NCI-H1048 (cell line): ENCODE measurements at places on chromosomes 4 and X.

DNA sequence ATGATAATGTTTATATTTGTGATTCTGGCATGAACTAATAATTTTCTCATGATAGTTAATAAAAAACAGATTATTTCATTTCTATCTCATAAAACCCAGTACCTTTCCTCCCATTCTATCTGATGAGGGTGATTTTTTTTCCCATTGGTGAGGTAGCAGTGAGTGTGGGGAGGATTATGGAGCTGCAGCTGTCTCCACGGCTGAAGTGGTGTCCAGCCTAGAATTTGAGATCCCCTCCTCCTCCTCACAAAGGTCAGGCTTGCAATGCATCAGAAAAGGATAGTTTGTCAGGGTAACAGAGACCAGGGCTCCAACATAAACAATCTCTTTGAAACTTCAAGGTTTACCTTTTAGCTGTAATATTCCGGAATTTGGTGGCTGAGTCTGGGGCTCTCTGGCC lies 60.9 kb downstream of the C4orf51 start:
- no peak for DNase-seq

GRCh38 chr4:7410446-7410845 lies 24.3 kb downstream of the PSAPL1 start:
- no peak for DNase-seq

DNA sequence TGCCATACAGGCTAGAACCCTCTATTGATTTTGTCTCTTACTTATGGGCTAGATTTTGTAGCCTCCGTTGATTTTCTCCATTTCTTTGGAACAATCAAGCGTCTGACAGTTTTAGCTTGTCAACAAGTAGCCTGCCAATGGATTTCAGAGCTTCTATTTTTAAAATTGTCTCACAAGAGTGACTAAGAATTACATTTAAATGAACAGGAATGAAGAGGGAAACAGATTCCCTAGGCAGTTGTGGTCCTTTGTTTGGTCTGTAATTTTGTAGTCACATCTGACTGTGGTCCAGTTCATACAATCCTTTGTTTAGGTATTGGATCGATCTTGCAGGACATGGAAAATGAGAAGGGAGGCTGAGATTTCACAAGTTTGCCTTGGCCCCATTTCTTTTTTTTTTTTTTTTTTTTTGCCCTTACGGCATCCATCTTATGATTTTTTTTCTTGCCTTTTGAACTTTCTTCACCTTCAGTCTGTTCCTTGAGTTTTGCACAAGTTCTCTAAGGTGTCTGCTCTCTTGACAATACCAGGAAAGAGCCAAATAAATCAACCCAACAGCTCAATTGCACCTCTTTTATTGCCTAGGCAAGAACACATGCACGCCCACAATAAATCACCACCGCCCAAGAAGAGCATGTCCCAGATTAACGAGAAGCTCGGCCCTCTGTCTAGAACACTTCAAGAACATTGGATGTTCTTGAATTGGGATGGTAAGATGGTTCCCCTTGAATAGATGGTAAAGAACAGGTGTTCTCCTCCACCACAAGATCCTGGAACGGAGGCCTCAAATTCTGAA lies 86.5 kb upstream of the EGFL6 start:
- DNase-seq: no peak

GRCh38 chr4:113141901-113142346 lies 92.5 kb downstream of the ANK2 start:
- peak; percentile 75 for DNase-seq

DNA sequence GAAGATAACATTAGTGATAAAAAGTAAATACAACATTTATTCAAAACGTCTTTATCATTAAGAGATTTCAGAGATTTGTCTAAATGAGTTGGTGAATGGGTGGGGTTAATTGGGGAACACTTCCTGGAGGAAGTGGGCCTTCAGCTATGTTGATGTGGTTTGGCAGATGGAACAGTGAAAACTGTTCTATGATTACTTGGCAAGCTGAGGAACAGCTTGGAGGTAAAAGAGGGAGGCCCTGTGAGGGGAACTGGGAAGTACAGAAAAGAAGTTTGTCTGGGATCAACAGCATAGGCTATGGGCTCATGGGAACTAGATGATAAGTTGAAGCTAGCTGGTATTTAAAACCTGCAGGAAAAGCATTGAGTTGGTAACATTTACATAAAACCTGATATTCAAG lies 26.0 kb downstream of the OCRL start:
- no peak for DNase-seq

- no peak for DNase-seq
Observed at GRCh38 chr4:8041172-8041571, 101.5 kb upstream of the AFAP1 start.

DNA sequence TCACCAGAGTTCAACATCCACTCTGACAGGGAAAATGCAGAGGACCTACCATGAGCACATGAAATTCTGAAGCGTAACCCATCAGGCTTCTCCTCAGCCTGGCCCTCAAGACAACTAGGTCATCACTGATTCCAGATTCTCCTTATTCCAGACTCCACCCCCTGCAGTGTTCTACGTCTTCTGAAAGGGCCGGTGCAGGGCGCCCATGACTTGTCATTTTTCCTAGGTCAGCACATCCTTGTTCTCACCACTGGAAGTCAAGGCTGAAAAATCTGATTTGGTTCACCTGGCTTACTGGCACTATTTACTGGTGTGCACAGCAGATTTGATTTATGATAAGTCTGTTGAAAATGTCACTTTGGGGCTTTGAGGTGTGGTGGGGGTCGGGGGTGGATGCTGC lies 140.9 kb upstream of the KLF3 start:
- no peak for DNase-seq

GRCh38 chr4:110632506-110633357 lies 9.9 kb upstream of the PITX2 start:
- DNase-seq: no peak

GRCh38 chr4:162392946-162393345 lies 229.1 kb upstream of the FSTL5 start:
- no peak for DNase-seq

GRCh38 chrX:105017641-105018040 lies 202.9 kb downstream of the TEX13A start:
- no peak for DNase-seq

DNA sequence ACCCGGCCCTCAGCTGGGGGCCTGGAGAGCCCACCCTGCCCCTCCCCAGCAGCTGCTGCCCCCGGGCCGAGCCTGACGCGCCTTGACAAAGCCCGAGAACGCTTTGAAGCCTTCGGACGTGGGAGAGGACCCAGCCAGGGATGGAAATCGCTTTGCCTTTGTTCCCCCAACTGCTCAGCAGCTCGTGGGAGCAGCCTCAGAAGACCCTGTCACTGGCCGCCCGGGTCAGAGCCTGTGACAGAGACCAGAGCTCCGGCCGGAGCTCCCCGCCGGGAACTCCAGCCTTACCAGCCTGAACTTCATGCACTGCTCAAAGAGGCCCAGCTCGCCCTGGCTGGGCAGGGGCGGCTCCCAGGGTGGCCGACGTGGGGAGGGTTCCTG lies 2.6 kb upstream of the SLC6A8 start:
- DNase-seq: no peak

- no peak for DNase-seq
Observed at GRCh38 chr4:58093352-58093751, 983.2 kb upstream of the IGFBP7 start.

GRCh38 chrX:53718073-53718472 lies 31.6 kb upstream of the HUWE1 start:
- DNase-seq: no peak

DNA sequence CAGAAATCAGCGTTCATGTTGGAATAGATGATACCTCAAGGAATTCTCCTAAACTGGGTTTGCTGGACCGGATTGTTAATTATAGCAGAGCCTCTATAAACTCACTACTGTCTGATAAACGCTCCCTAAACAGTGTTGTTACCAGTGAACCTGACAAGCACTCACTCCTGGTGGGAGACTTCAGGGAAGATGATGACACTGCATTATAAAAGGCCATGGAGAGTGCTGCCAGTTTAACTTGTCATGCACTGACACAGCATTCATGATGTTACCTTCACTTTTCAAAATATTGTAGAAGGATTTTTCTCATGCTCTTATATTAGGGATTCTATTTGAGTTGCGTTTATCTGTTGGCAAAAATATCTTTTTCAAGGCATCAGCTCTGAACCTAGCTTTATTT lies 57.7 kb upstream of the PGK1 start:
- DNase-seq: no peak

- DNase-seq: no peak
Observed at GRCh38 chr4:3670521-3671519, 95.4 kb upstream of the ADRA2C start.

GRCh38 chr4:83821493-83821892 lies 285.6 kb downstream of the GPAT3 start:
- no peak for DNase-seq

- no peak for DNase-seq
Observed at GRCh38 chrX:102491766-102492165, 20.2 kb upstream of the TCP11X2 start.

DNA sequence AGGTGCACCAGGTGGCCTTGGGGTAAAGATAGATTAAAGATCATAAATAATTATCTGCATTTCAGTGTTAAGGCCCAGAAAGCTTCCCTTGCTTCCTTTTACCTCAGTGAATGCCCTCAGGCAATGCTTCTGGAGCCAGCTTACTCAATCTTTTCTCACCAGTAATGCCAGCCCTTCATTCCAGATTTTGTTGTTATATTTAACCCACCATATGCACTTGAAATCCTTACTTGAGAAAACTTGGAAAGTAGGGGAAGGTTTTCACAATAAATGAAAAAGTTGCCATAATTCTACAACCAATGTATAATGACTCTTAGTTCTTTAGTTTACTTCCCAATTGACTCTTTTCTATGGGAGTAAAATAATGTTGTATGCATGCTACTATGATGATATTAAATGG lies 17.1 kb upstream of the PBDC1 start:
- no peak for DNase-seq

DNA sequence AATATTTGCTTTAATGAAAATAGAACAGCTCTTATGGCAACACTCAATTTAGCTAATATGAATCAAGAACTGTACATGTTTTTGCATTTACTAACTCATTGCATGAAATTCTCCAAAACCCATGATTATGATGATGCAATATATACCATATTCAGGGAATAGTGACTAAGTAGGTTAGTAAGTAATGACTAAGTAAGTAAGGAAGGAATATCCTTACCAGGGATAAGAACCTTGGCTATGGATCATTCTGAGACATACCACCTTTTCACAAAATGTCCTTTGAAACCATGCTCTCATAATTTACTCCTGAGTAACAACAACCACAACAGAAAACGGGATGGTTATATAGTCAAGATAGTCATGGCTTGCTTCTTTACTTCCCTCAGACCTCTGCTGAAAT lies 1513.0 kb downstream of the STIM2 start:
- no peak for DNase-seq

DNA sequence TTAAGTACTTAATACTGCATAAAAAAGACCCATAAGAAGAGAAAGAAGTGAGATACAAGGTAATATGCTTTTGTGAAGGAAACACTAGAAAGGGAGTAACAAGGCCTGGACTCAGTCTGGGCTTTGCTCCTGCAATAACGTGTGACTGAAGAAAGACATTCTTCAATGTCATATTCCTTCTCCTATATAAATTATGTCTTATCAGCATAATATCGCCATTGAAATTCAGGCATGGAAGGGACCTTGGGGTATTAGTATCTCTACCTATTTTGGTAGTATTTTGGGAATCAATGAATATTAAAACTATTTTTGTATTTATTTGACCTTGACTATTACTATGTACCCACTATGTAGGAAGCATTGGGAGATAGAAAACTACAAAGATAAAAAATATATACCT lies 62.2 kb upstream of the GIMD1 start:
- no peak for DNase-seq

- DNase-seq: no peak
Observed at GRCh38 chrX:83508526-83509253, 600 bp downstream of the POU3F4 start.

- DNase-seq: no peak
Observed at GRCh38 chr4:140302151-140302859, 71.1 kb upstream of the SCOC start.

GRCh38 chrX:135086197-135086854 lies 34.0 kb downstream of the ETDB start:
- peak; percentile 25 for DNase-seq

DNA sequence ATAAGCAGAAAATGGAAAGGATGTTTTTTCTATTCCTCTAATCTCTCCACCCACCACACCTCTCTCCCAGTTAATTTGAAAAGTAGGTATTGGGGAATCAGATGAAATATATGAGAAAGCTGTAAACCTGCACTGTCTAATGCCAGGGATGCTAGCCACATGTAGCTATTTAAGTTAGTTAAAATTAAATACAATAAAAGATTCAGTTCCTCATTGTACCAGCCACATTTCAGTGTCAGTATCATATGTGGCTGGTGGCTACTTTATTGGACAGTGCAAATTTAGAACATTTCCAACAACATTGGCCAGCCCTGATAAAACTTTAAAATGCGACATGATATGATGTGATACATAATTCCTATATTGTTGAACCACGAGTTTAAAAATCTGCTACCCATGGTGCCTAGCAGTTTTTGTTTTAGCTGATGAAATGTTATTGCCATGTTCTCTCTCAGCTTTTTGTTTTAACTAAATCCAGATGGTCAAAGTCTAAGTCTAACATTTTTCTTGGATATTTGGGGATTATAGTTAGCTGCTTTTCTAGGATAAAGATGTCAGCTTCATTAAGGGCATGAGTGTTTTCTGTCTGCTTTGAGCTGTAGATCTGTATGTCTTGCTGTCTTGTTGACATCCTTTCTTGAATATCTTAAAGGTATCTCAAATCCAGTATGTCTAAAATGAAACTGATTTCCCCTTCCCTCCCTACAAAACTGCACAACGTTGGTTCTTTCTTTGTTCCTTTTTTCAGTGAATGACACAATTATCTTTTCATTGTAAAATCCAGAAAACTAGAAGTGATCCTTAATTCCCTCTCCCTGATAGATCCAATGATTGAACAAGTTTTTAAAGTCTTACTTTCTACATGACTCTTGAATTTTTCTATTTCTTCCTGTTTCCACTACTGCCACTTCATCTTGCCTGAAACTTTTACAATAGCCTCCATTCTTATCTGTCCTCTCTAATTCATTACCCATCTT lies 6.2 kb downstream of the ARFIP1 start:
- no peak for DNase-seq

- DNase-seq: no peak
Observed at GRCh38 chrX:150225266-150225665, 137.9 kb upstream of the MAMLD1 start.

DNA sequence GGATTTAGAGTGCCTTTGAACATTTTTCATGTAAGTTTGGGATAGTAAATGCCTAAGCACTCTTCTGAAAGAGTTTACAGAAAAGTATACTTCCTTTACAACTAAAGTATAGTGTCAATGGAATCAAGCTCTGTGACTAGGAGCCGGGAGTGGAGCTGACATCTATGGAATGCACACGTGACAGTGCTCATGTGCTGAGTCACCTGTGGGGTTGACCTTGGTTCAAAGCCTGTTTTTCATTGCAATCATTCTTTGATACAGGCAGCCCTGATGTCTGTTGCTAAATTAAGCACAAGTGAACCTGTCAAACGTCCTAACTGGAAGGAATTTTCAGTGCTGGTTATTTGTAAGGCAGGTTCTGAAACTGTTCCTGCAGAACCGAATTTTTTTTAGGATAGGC lies 82.5 kb downstream of the GPAT3 start:
- no peak for DNase-seq

- no peak for DNase-seq
Observed at GRCh38 chrX:71181558-71181909, 36.9 kb downstream of the NLGN3 start.
